Frontal cortex (tissue), 4 donors: ENCODE measurements at places on chromosomes 6 and 20. TPM values are rescaled to one million over a fixed set of nuclear protein-coding genes. Genes with fewer than 3 reads are reported as not detected.

The NRN1 gene
- 9.8 TPM for total RNA-seq

The PGM3 gene
- 40.8 TPM for total RNA-seq

The PKIG gene
- 32.2 TPM for total RNA-seq

The LTB gene
- total RNA-seq = not detected

The HAO1 gene
- total RNA-seq = under 0.01 TPM

The SLC35A1 gene
- 24.9 TPM for total RNA-seq

The MICB gene
- total RNA-seq = 0.41 TPM

The RGS17 gene
- 112 TPM for total RNA-seq

The CTAGE9 gene
- total RNA-seq = not detected

The PRSS16 gene
- total RNA-seq = 0.41 TPM

The TAGAP gene
- 0.82 TPM for total RNA-seq

The SPATS1 gene
- 0.41 TPM for total RNA-seq

The HDGFL1 gene
- total RNA-seq = under 0.01 TPM

The DACT2 gene
- 2.9 TPM for total RNA-seq

The KCNQ2 gene
- 159 TPM for total RNA-seq

The EDN3 gene
- total RNA-seq = 0.82 TPM

The CST2 gene
- not detected for total RNA-seq

The ZDHHC14 gene
- 9.0 TPM for total RNA-seq
